ENCODE measurements at places on chromosomes 4 and X. TPM values are rescaled to one million over a fixed set of nuclear protein-coding genes. Genes with fewer than 3 reads are reported as not detected.

Gene ABCB7
- 36.2 TPM for total RNA-seq

GRCh38 chrX:116961872-116962582, 499.3 kb upstream of the CT83 start:
- DNase-seq = peak; percentile 14

- DNase-seq = peak; percentile 58
Measured at GRCh38 chrX:154411981-154412340, 622 bp downstream of the TAFAZZIN start.

GRCh38 chrX:129540722-129541184, 694 bp downstream of the OCRL start:
- peak; percentile 36 for DNase-seq

- no peak for DNase-seq
Measured at GRCh38 chr4:6231663-6232165, 31.4 kb upstream of the JAKMIP1 start.

GRCh38 chr4:79450053-79450452, 42.0 kb upstream of the GK2 start:
- no peak for DNase-seq

GRCh38 chr4:142202404-142203332, 566.3 kb downstream of the IL15 start:
- no peak for DNase-seq
